NCI-H2081 (cell line): ENCODE measurements at places on chromosomes 7 and 10.

DNA sequence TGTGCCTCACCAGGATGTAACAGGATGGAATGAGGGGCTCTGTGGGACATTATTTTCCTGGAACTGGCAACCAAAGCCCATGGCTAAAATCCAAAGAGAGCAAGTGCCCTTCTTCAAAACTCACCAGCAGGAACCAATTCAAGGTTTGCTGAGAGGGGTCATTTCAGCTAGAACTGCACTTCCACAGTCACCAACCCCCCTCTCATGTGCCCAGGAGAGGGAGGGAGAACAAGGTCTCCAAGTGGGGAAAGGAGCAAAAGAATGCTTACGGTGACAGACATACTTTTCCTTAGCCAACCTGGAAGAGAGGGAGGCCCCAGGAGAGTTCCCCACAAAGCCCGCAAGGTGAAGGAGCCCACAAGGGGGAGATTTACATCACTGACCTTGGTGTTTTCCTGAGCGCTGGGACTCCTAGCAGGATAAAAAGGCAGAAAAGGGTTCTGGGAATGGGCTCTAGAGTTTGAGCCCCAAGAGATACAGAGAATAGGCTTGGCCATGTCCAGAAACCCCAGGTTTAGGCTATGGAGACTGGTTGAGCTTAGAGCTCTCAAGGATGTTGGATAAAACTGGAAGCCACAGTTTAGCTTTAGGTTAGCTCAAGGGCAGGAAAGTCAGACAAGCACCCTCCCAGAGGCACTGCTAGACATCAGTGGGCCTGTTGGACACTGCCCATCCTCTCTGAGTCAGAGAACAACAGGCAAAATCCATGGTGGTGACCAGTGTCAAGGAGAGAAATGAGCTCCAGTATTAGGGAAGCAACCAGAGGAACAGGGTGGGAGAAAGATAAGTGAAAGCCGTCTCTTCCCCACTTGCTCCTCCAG is 63.9 kb upstream of the GHITM start:
- no peak for DNase-seq

GRCh38 chr10:105800641-105801040 is 1159.6 kb downstream of the SORCS3 start:
- DNase-seq: no peak

DNA sequence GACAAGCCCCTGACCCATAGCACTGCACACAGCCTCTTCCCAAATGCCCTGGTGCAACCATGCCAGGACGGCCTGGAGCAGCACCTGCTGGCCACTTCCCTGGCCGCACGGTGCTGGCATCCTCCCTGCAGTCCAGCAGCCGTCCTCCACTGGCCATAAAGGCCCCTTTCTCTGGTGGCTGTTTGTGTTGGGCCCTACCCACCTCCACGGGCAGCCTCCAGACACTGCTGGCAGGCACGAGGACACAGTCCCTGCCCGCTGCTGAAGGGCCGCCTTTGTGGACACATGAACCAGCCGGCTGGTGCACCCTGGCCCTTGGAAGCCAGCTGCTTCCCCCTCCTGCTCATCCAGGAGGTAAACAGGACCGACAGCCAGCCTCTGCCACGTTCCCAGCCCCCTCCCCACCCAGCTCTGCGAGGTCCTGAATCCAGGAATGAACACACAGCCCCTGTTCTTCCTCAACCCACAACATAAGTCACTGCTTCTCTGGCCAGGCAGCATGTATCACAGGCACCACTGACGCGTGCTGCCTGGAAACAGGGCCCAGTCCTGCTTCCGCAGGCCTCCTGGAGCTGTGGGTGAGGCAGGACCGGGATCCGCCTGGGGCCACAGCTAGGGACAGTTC is 43.8 kb downstream of the SPOCK2 start:
- no peak for DNase-seq

GRCh38 chr7:23467291-23467805 is 2.9 kb downstream of the IGF2BP3 start:
- DNase-seq: no peak

GRCh38 chr10:69044546-69044945 is 43.4 kb upstream of the SRGN start:
- no peak for DNase-seq

- DNase-seq: no peak
Measured at GRCh38 chr10:110507346-110507745, 9.6 kb downstream of the DUSP5 start.

DNA sequence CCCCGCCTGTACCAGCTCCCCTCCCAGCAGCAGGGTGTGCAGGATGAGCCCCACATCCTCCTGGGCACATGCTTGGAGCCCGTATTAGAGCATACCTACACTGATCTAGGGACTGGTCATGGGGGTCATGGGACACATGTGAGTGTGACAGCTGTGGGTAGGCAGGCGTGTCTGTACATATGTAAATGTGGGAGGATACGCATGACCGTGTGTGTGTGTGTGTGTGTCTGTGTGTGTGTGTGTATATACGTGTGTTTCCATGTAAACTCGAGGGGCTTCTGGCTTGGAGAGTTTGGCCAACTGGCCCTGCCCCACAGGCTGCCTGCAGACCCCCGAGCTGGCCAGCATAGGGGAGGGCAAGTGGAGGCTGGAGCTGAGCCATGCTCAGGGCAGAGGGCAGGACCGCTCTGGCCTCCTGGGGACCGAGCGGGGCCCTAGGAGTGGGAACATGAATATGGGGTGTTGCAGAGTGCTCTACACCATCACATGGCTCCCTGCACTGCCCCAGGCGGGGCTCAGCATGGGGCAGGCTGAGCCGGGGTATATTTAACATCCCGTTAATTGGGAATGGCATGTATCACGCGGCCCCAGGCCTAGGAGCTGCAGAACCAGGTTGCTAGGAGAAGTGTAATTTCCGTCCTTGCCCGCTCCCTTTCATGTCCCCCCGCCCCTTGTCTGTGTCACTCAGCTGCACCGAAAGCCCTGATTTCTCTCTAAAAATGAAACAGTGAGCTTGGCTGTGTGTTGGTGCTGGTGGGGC is 152.7 kb upstream of the PCBD1 start:
- DNase-seq: peak; percentile 54

GRCh38 chr7:74262639-74263398 is 8.6 kb upstream of the RFC2 start:
- peak; percentile 57 for DNase-seq

DNA sequence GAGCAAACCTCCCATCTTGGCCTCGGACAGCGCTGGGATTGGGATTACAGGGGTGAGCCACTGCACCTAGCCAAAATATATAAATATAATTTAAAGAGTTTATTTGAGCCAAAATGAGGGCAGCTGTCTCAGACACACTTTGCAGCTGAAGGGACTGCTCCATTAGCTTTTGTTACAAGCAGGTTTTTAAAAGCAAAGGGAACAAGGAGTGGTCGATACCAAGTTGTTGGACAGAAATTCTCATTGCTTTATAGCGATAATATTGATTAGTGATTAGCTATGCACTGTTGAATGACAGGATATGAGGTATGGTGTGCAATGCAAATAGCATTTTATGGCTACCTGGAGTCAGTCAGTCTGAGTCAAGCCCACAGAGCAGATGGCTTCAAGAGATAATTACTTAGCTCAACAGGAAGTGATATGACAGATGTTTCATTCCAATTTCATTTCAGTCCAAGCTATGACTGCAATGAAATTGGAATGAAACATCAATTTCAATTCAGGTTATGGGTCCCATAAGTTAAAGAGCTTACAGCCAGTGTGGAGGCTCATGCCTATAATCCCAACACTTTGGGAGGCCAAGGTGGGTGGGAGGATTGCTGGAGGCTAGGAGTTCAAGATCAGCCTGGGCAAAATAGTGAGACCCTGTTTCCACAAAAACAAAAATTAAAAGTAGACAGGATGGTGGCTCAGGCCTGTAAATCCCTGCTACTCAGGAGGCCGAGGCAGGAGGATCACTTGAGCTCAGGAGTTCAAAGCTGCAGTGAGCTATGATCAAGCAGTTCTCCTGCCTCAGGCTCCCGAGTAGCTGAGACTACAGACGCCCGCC is 23.1 kb downstream of the TYW1 start:
- DNase-seq: peak; percentile 82

DNA sequence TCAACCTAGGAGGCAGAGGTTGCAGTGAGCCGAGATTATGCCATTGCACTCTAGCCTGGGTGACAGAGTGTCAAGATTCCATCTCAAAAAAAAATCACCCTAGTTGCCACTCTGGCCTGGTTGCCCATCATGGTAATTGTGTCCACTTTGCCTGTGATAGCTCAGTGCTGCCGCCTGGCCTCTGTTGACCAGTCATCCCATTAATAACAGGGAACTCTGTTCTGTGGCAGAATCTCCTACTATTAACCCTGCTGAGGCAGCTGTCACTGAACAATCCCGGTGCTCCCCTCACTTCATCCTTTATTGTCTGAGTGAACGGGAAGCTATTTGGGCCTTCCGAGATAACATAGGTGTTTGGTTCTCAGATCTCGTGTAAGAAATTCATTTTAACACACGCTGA is 14.6 kb downstream of the ZNF3 start:
- no peak for DNase-seq

- DNase-seq: no peak
Measured at GRCh38 chr10:3208481-3209406, 36.2 kb upstream of the PITRM1 start.

GRCh38 chr7:17058568-17058967 is 176.8 kb upstream of the AGR3 start:
- no peak for DNase-seq

GRCh38 chr7:151299940-151300645 is 41.5 kb upstream of the NUB1 start:
- no peak for DNase-seq

DNA sequence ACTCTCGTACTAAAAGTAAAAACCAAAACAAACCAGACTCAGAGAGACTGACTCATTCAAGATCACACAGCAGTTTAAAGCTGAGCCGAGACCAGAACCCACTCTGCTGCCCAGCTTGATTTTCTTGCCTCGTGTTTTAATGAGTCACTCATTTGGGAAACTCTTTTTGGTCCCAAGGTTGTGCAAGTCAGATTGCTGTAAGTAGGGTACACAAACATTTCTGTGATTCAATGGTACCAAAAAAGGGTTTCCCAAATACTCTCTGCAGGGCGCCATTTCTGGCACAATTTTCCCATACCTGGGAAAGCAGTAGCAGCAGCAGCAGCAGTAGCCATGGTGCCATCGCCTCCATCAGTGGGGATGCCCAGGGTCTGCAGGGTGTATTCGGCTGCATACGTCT is 69.9 kb downstream of the ASAH2B start:
- DNase-seq: no peak

DNA sequence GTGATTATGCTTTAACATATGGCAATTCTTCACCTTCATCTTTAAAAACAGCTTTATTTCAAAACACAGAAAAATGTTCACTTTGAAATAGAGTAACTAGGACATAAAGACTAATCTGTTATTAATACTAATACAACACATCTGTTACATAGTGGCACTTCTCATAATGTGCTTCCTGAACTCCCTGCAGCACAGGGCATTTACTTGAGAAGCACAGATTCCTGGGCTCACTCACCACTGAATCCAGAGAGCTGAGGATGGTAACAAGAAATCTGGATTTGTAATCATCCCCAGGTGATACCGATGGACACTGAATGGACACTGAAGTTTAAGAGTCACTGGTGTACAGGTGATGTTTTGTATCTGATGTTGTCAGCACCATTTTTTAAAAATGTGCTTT is 96.1 kb downstream of the COL28A1 start:
- no peak for DNase-seq

- no peak for DNase-seq
Measured at GRCh38 chr10:93917064-93917391, 23.2 kb downstream of the SLC35G1 start.

DNA sequence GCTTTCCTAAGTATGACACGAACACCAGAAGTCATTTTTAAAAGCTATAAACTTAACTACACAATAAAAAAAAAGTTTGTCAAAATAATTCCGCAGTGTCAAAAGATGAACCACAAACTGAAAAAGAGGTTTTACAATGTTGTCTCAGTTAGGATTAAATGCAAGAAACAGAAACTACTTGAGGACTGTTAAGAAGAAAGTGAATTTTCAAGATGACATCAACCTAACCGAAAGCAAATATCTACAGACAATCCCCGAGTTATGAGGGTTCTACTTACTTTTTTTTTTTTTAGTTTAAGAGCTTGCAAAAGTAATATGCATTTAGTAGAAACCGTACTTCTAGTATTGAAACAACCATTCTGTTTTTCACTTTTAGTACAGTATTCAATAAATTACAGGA is 62.3 kb downstream of the TFPI2 start:
- no peak for DNase-seq

DNA sequence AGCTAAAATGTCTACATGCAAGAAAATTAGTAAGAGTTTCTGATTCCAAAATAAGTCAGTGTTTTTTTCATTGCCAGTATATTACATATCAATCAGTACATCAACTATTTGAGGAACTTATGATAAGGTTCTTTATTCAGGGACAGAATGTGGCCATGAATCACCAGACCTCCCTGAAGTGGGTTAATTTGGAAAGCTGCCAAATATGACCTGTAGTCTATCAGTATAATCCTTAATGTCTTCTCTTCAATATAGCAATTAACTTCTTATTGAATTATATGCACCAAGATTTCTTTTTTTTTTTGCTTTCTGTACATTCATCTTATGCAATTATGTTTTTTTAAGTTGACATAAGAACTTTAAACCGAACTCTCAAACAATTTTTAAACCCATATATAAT is 714.5 kb upstream of the POT1 start:
- no peak for DNase-seq

DNA sequence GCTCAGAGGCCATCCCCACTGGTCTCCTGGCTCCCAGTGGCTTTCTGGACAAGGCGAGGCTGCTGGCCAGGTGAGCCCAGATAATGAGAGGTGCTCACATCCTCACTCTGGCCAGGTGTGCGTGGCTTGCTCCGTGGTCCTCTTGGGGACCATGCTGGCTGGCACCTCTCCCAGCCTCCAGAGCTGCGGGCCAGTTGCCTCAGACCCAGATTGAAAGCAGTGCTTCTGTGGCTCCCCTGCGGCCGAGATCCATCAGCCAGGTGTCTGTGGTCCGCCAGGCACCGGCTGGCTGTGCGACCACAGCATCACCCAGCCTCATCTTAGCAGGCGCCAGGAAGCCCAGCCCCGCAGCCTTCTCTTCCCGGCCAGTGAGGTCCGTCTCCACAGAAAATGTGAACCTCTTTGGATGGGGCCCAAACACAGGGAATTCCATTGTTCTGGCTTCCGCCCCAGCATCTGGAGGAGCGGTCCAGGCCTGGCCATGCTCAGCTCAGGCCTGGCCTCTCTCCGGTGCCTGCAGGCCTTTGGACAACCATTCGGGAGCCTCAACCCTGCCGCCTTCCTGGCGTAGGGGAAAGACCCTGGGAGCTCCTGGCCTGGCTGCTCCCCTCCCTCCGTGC is 5.2 kb upstream of the TTYH3 start:
- DNase-seq: no peak

DNA sequence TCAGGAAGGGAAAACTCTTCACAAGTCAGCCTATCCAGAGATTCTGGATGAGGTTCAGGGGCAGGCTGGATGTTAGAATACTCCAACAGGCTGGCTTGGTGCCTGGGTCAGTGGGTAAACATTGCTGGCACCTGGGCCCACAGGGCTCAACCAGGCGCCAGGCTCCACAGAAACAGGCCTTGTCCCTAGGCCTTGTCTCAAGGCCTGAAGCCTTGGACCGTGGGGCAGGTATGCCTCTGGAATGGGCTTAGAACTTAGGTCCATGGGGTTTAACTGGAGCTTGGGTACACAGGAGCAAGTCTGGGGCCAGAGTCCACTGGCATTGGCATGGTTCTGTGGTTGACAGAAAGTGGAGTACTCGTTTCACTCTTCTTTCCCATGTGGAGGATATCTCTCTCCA is 263.0 kb upstream of the ETV1 start:
- DNase-seq: no peak

- DNase-seq: peak; percentile 15
Measured at GRCh38 chr10:81873932-81874816, 820 bp upstream of the NRG3 start.
